ENCODE measurements at places on chromosomes 6 and 20. TPM values are rescaled to one million over a fixed set of nuclear protein-coding genes. Genes with fewer than 3 reads are reported as not detected.

Gene BPIFA1
- not detected for total RNA-seq

Gene TBP
- 26.8 TPM for total RNA-seq

Gene CLIC5
- total RNA-seq: 9.6 TPM

Gene HLA-DOA
- total RNA-seq: 0.58 TPM

Gene TNF
- not detected for total RNA-seq

Gene NELFE
- 50.1 TPM for total RNA-seq

Gene RAB44
- total RNA-seq: not detected

Gene RIPPLY2
- not detected for total RNA-seq

Gene BPIFB1
- total RNA-seq: 51.1 TPM

Gene PAK5
- under 0.01 TPM for total RNA-seq

Gene ADGRF5
- total RNA-seq: 4.9 TPM

Gene ACSS1
- 31.2 TPM for total RNA-seq

Gene NKAIN2
- not detected for total RNA-seq

GRCh38 chr20:45835825-45836224 is 2.2 kb downstream of the SNX21 start:
- H3K4me1 ChIP-seq: peaks cover 69% of the 10 kb centered on the region
- no peak overlapping the region for H3K4me3 ChIP-seq
- peak overlapping the region; percentile 97 for H3K27ac ChIP-seq
- H3K27me3 ChIP-seq: no peaks in the 10 kb centered on the region

DNA sequence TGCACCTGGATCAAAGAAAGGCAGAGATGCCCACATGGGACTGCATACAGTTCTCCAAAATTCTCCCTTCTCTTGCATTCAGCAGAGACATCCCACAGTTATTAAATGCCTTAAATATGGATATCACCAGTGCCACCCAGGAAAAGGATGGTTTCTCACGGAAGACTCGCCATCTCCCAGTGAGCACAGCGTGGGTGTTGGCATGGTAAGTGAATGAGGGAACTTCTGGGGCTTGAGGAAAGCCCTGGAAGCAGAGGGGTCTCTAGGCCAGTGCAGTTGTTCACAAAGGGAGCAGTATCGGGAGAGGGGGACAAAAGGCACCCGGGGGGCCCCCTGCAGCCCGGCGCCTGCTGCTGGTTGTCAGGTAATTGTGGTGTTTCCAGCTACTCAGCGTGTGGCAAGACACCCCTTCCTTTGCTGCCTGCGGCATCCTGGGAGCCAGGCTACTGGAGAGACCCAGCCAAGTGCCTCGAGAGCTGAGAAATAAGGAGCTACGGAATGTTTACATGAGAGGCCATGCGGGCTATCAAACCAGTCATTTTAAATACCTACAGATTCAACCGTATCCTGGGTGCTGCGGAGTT is 125.4 kb downstream of the PXDC1 start:
- H3K36me3 ChIP-seq: no peaks in the 10 kb centered on the region
- no peak for DNase-seq
- H3K27me3 ChIP-seq: peaks cover 42% of the 10 kb centered on the region
- no peaks in the 10 kb centered on the region for H3K4me1 ChIP-seq
- no peak overlapping the region for H3K4me3 ChIP-seq

DNA sequence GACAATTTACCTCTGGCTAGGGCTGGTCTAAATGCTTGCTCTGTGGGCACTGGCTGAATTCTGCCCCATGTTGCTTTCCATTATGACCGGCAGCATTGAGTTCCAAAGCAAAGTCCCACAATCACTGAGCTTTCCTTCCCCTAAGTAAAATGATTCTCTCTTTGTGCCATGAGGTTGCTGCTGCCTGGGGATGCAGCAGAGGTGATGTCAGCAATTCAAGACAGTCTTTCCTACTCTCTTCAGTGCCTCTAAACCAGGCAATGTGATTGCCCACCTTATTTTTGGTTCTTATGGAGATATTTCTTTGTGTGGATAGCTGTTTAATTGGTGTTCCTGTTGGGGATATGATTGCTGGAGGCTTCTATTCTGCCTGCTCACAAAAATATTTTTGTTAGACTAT is 1043.9 kb upstream of the EPHA7 start:
- H3K4me3 ChIP-seq: no peak overlapping the region
- no peak overlapping the region for H3K27ac ChIP-seq
- H3K36me3 ChIP-seq: no peaks in the 10 kb centered on the region
- no peaks in the 10 kb centered on the region for H3K4me1 ChIP-seq
- no peak for DNase-seq

GRCh38 chr6:1437553-1438406 is 48.4 kb downstream of the FOXF2 start:
- H3K27ac ChIP-seq: no peak overlapping the region
- DNase-seq: no peak
- H3K4me1 ChIP-seq: no peaks in the 10 kb centered on the region

DNA sequence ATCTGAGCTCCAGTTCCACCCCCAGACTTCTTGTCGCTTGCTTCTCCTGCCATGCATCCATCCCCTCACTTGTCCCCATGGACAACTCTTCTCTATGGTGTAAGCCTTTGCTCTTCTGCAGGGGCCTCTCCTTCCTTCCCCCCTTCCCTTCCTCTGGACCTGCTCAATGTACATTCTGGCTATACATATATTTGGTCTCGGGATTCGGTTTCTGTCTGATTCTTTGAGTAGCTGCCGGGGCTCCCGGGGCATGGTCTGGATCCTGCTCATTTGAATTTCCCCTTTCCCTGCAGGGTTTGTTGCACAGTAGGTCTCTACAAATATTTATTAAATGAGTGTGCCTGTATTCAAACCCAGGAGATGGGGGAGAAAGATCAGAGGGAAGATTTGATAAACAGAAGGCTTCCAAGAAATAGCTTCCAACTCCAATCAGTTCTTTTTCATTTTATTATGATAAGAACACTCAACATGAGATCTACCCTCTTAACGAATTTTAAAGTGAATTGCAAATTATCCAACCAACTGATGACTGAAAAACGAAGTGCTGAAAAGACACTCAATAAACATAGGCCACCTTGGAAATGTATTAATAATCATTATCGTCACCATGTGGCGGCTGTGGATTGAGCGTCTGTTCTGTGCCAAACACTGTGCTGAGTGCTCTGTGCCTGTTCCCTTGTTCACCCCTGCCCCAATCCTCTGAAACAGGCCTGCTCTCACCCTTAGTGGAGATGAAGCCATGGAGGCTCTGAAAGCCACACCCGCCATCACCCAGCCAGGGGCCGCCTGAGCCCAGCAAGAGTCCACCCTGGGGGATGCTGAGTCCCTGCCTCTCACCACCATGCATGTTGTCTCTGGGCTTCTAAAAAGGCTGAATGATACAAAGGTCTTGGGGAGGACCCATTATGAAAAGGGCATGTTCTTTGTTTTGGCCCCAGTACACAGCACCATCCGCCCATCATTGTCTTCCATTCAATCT is 34.3 kb upstream of the APCDD1L start:
- no peaks in the 10 kb centered on the region for H3K36me3 ChIP-seq
- DNase-seq: peak; percentile 2
- H3K4me1 ChIP-seq: no peaks in the 10 kb centered on the region

GRCh38 chr6:1423578-1423977 is 34.2 kb downstream of the FOXF2 start:
- H3K4me3 ChIP-seq: no peak overlapping the region
- no peak for DNase-seq
- no peak overlapping the region for H3K27ac ChIP-seq
- H3K27me3 ChIP-seq: no peaks in the 10 kb centered on the region
- H3K4me1 ChIP-seq: peaks cover 10% of the 10 kb centered on the region

DNA sequence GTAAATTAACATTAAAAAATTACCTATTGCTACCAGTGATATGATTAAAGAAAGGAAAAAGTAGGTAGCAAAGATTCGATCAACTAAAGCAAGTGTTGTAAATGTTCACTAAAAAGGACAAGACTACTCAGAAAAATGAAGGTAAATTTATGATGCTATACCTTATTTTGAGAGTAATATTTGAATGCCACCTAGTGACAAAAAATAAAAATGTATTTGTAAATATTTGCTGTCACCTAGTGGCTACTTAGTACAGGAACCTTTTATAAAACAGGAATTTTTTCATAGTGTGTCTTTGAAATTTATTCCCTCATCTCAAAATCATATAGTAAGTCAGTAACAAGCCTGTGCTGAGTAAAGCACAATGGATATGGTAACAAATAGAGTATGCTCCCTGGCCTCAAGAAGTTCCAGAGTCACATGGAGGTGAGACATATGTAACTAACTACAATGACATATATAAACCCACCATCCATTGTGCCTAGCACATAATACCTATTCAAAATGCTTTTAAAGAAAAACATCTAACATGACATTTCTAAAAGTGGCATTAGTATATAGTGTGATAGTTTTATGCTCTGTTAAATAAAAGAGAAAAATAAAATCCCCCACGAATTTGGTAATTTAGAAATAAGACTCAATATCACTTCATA is 193.1 kb upstream of the SIM1 start:
- H3K4me1 ChIP-seq: no peaks in the 10 kb centered on the region
- H3K27ac ChIP-seq: no peak overlapping the region
- H3K4me3 ChIP-seq: no peak overlapping the region

- no peaks in the 10 kb centered on the region for H3K36me3 ChIP-seq
- DNase-seq: no peak
- no peaks in the 10 kb centered on the region for H3K27me3 ChIP-seq
- no peaks in the 10 kb centered on the region for H3K4me1 ChIP-seq
- H3K27ac ChIP-seq: no peak overlapping the region
Measured at GRCh38 chr6:159865226-159865920, 25.4 kb upstream of the MAS1 start.

- H3K36me3 ChIP-seq: no peaks in the 10 kb centered on the region
- H3K27ac ChIP-seq: peak within 1 kb of the TSS; percentile 96
- peak; percentile 100 for DNase-seq
Measured at GRCh38 chr20:41028359-41029149, at the start of gene TOP1. TOP1 (plus strand) TSS chr20:41028822; CDS start chr20:41029068, 246 bp downstream.

DNA sequence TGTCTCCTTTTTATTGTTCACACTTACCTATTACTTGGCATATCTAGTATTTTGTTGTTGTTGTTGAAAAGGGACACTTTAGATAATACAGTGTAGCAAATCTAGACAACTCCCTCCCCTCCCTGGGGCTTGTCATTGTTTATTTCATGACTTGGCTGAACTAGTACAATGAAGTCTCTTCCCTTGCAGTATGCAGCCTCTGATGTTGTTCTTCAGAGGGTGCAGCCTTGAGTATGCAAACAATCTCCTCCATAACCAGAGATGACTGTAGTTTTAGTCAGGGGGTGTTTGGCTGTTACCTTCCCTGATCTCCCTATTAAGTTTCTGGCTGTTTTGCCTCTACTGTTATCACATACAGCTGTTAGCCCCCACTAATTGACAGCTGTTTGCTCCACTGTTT is 315.4 kb upstream of the RUNX2 start:
- H3K27ac ChIP-seq: no peak overlapping the region
- H3K4me1 ChIP-seq: no peaks in the 10 kb centered on the region
- no peak overlapping the region for H3K4me3 ChIP-seq
- no peaks in the 10 kb centered on the region for H3K27me3 ChIP-seq
- DNase-seq: no peak

- no peaks in the 10 kb centered on the region for H3K27me3 ChIP-seq
- H3K27ac ChIP-seq: no peak overlapping the region
- H3K36me3 ChIP-seq: no peaks in the 10 kb centered on the region
- no peak for DNase-seq
Measured at GRCh38 chr6:79627422-79627821, 3.7 kb upstream of the SH3BGRL2 start.

- no peaks in the 10 kb centered on the region for H3K36me3 ChIP-seq
- H3K4me1 ChIP-seq: peaks cover 42% of the 10 kb centered on the region
- peak overlapping the region; percentile 71 for H3K4me3 ChIP-seq
- no peak overlapping the region for H3K27ac ChIP-seq
Measured at GRCh38 chr6:95576218-95576997, 927 bp upstream of the MANEA start.

DNA sequence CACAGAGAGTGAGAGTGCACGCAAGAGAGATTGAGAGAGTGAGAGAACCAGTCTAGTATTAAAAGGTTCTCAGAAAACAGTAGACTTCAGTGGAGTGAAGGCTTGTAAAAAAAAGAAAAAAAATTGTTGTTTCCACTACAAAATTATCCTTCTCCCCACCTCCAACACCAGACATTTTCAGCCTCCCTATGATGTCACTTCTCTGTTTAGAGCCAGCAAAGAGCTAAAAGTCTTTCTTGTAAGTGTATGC is 77.8 kb downstream of the BACH2 start:
- no peak for DNase-seq
- peak overlapping the region; percentile 77 for H3K27ac ChIP-seq
- H3K27me3 ChIP-seq: no peaks in the 10 kb centered on the region
- no peaks in the 10 kb centered on the region for H3K36me3 ChIP-seq
- peaks cover 17% of the 10 kb centered on the region for H3K4me1 ChIP-seq
- peak overlapping the region; percentile 20 for H3K4me3 ChIP-seq

- DNase-seq: no peak
- no peak overlapping the region for H3K4me3 ChIP-seq
- H3K4me1 ChIP-seq: peaks cover 6% of the 10 kb centered on the region
- no peaks in the 10 kb centered on the region for H3K36me3 ChIP-seq
Measured at GRCh38 chr20:44324343-44324742, 12.5 kb upstream of the R3HDML start.

DNA sequence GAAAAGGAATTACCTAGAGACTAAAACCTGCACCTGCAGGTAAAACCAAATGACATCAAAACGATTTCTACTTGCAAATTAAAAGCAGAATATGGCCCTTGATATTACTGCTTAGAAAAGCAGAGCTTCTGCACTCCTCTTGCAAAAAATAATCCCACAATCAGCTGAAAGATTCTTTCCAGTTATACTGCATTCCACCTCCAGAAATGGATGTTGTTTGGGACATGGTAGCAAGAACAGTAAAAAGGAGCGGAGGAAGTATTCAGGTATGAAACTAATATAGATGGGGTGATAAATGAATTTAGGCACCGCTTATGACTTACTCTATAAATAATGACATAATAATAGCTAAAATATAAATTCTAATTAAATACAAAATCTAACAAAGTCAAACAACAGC is 14.9 kb downstream of the ATXN1 start:
- H3K4me1 ChIP-seq: peaks cover 97% of the 10 kb centered on the region
- H3K36me3 ChIP-seq: peaks cover 6% of the 10 kb centered on the region
- no peaks in the 10 kb centered on the region for H3K27me3 ChIP-seq
- H3K4me3 ChIP-seq: no peak overlapping the region
- no peak overlapping the region for H3K27ac ChIP-seq

Data from stomach (tissue), 19 donors.